ENCODE measurements at places on chromosomes 2 and 18.

DNA sequence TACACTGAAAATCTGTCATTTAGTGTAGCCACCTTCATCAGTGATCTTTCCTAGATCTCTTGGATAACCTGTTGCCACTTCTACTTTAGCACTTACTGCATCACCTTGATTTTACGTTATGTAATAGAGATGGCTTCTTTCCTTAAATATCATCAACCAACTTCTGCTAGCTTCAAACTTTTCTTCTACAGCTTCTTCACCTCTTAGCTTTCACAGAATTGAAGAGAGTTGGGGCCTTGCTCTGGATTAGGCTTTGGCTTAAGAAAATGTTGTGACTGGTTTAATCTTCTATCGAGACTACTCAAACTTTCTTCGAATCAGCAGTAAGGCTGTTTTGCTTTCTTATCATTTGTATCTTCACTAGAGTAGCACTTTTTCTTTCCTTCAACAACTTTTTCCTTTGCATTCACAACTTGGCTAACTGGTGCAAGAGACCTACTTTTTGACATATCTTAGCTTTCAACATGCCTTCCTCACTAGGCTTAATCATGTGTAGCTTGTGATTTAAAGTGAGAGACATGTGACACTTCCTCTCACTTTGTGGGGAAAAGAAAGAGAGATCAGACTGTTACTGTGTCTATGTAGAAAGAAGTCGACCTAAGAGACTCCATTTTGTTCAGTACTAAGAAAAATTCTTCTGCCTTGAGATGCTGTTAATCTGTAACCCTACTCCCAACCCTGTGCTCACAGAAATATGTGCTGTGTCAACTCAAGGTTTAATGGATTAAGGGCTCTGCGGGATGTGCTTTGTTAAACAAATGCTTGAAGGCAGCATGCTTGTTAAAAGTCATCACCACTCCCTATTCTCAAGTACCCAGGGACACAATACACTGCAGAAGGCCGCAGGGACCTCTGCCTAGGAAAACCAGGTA is 99.6 kb downstream of the ATL2 start:
- no peaks in the 10 kb centered on the region for H3K36me3 ChIP-seq
- no peak for DNase-seq
- no peaks in the 10 kb centered on the region for H3K4me1 ChIP-seq

DNA sequence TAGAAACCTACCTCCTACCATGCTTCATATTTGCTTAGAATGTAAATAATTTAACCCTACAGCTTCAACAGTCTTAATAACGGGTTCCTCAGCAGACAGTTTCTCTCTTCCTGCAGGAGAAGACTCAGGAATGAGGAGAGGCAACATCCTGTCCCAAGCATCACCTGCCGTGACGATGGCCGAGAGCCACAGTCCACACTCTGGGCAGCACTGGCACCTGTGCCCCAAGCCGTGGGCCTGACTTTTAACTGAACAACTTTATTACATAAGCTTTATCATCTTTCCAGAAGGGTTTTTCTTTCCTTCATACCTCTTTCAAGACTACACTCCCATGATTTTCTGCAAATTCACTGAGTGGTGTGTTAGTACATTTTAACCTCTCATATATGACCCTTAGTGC is 856.0 kb downstream of the GALR1 start:
- H3K27me3 ChIP-seq, result peaks cover 6% of the 10 kb centered on the region
- no peak for DNase-seq
- no peak overlapping the region for H3K4me3 ChIP-seq
- no peaks in the 10 kb centered on the region for H3K4me1 ChIP-seq

DNA sequence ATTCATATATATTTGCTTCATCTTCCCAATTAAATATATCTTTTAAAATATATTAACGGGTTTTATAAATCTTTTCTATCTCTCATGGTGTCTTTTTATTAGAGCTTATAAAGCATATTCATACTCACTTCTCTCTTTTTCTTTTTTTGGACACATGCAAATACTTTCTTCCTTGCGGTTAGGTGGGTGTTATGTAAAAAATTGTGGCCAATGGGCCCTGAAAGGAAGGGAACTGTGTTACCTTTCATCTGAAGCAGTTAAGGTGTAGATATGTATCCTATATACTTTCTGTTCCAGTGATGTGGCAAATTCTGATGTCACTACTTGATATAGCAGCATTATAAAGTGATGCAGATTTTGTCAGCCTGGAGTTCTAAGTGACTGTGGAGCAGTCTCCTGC is 714.5 kb downstream of the PLCL1 start:
- no peak overlapping the region for H3K27ac ChIP-seq
- no peaks in the 10 kb centered on the region for H3K4me1 ChIP-seq
- no peaks in the 10 kb centered on the region for H3K27me3 ChIP-seq
- no peaks in the 10 kb centered on the region for H3K36me3 ChIP-seq

- H3K4me1 ChIP-seq, result no peaks in the 10 kb centered on the region
- H3K27me3 ChIP-seq, result no peaks in the 10 kb centered on the region
- no peak for DNase-seq
- H3K36me3 ChIP-seq, result no peaks in the 10 kb centered on the region
- no peak overlapping the region for H3K27ac ChIP-seq
Observed at GRCh38 chr2:120924924-120925323, 189.3 kb downstream of the GLI2 start.

GRCh38 chr2:217996361-217996760 is 6.4 kb downstream of the TNS1 start:
- peaks cover 46% of the 10 kb centered on the region for H3K27me3 ChIP-seq
- H3K27ac ChIP-seq, result no peak overlapping the region
- no peaks in the 10 kb centered on the region for H3K36me3 ChIP-seq
- no peak for DNase-seq

DNA sequence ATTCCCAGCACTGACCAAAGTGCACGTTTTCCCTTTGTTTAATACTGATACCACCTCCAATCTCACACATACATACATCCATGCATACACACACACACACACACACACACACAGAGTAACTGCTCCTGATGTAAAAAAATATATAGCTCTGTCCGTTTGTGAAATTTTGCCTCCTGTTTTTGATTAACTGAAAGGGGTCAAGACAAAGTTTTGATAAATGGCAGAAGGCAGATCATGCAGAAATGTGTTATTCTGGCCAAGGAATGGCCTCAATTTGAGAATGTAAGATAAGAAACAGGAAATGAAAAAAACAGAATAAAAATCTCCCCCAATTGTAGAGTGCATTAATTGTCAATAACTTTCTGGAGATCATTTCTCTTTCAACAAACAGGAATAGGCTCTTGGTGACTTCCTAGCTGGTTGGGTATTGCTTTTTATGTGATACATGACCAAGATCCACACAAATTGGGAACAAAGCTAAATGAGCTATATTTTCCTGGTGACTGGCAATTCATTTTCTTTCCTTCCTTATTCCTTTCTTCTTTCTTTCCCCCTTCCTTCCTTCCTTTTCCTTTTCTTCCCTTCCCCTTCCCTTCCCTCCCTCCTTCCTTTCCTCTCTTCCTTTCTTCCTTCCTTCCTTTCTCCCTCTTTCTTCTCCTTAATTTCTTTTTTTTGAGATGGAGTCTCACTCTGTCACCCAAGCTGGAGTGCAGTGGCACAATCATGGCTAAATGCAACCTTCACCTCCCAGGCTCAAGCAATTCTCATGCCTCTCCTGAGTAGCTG is 88.9 kb upstream of the PMAIP1 start:
- no peaks in the 10 kb centered on the region for H3K36me3 ChIP-seq
- no peaks in the 10 kb centered on the region for H3K4me1 ChIP-seq
- H3K27me3 ChIP-seq, result no peaks in the 10 kb centered on the region
- no peak overlapping the region for H3K27ac ChIP-seq
- no peak overlapping the region for H3K4me3 ChIP-seq

DNA sequence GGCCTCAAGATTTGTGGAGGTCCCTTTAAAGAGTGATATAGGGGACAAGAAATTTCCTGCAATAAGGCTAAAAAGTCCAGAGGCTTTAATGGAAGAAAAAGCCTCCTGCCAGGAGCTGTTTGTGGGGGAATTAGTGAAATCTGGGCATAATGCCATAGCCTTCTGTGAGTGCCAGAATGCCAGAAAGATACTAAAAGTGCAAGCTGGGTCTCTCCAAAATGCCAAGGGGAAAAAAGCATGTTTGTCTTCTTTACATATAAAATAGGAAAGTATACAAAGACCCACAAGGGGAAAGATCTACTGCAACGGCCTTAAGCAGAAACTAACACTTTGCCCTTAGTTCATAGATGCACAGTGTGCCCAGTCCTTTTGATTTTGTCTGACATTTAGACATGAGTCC is 647.7 kb upstream of the ZNF804A start:
- no peak overlapping the region for H3K27ac ChIP-seq
- DNase-seq, result no peak
- no peaks in the 10 kb centered on the region for H3K36me3 ChIP-seq
- H3K4me1 ChIP-seq, result no peaks in the 10 kb centered on the region
- H3K27me3 ChIP-seq, result no peaks in the 10 kb centered on the region

DNA sequence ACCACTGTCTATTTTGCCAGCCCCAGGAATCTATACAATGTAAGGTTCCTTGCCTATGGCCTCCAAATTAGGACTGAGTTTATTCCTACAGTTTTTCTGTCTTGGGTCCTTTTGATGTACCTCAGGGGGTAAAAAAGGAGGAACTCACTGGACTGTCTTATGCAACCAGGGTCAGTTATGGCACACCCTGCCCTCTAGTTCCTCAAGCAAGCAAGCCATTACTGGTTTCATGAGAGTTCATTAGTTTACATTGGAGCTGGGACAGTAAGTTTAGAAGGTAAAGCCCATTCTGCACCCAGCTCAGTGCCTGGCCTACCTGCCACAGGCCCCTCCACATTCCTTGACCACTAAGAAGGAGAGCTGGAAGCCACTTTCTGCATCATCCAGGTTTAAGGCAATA is 68.7 kb upstream of the WIPF1 start:
- DNase-seq, result no peak
- peaks cover 9% of the 10 kb centered on the region for H3K4me1 ChIP-seq
- H3K27me3 ChIP-seq, result no peaks in the 10 kb centered on the region
- no peak overlapping the region for H3K4me3 ChIP-seq
- no peaks in the 10 kb centered on the region for H3K36me3 ChIP-seq
- no peak overlapping the region for H3K27ac ChIP-seq

- DNase-seq, result no peak
- no peak overlapping the region for H3K27ac ChIP-seq
- H3K4me3 ChIP-seq, result peak overlapping the region; percentile 77
Observed at GRCh38 chr2:183078163-183078463, 434 bp upstream of the DUSP19 start.

GRCh38 chr2:18262601-18263000 is 297.9 kb downstream of the RDH14 start:
- H3K27ac ChIP-seq, result no peak overlapping the region
- peaks cover 3% of the 10 kb centered on the region for H3K27me3 ChIP-seq
- no peaks in the 10 kb centered on the region for H3K36me3 ChIP-seq
- no peak overlapping the region for H3K4me3 ChIP-seq
- H3K4me1 ChIP-seq, result no peaks in the 10 kb centered on the region
- DNase-seq, result no peak

- no peak overlapping the region for H3K27ac ChIP-seq
- H3K4me3 ChIP-seq, result peak overlapping the region; percentile 85
- no peaks in the 10 kb centered on the region for H3K36me3 ChIP-seq
Observed at GRCh38 chr2:36355890-36356297, 316 bp downstream of the CRIM1 start.

DNA sequence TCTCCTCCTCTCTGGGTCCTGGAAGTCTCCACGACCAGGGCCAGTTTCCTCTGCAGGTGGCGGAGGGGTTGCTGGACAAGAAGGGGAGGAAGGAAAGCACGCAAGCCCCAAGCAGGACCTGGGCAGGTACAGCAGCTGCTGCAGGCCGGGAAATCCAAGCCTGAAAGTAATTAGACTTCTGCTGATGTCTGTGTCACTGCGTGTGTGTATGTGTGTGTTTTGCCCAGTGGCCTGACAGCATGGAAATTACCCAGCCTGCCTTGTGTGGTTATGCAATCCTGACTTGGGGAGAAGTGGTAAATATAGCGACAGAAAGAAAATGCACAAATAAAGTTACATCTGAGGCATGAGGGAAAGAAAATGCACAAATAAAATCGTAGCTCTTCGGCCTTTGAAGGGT is 121.8 kb upstream of the ZBTB14 start:
- H3K36me3 ChIP-seq, result no peaks in the 10 kb centered on the region
- H3K27me3 ChIP-seq, result peaks cover 11% of the 10 kb centered on the region
- H3K4me3 ChIP-seq, result no peak overlapping the region
- H3K27ac ChIP-seq, result no peak overlapping the region

DNA sequence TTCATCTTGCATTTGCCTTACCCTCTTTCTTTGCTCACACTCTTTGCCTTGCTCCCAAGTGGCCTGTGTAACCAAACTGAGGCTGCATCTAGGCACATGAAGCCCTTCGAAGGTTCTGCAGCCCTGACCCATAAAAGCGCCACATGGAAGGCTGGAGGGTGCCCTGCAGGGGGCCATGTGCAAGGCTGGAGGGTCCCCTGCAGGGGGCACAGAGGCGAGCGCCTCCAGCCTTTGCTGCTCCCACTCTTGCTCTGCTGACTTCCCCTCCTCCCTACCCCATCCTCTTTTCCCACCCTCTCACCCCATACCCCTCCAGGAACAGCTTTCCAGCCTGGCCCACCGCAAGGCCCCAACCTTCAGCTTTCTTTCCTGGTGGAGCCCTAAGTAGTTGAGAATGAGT is 317.3 kb downstream of the CELF4 start:
- H3K36me3 ChIP-seq, result no peaks in the 10 kb centered on the region
- no peak overlapping the region for H3K27ac ChIP-seq
- H3K27me3 ChIP-seq, result peaks cover 62% of the 10 kb centered on the region
- no peaks in the 10 kb centered on the region for H3K4me1 ChIP-seq

DNA sequence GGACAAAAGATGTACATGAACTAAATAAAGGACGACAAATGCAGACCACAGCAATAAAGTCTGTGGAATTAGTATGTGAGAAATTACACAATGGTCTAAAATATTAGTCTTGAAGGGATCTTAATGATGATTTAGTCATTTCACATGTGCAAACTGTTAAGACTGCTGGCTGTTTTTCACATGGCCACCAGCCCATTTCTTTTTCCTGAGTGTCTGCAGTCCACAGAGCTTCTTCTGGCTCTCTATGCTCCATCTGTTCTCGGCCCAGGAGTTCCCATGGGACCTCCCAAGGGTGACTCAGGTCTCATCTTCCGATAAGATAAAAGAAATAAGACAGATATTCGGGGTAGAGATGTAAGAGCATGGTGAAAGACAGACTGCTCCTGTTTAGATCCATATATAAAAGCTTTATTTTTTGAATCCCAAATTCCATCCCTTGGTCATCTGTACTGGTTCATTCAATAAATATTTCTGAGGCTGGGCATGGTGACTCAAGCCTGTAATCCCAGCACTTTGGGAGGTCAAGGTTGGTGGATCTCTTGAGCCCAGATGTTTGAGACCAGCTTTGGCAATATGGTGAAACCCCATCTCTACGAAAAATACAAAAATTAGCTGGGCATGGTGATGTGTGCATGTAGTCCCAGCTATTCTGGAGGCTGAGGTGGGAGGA is 20.1 kb downstream of the IL1RL1 start:
- no peaks in the 10 kb centered on the region for H3K36me3 ChIP-seq
- H3K27ac ChIP-seq, result no peak overlapping the region
- no peak for DNase-seq
- H3K4me3 ChIP-seq, result no peak overlapping the region
- H3K27me3 ChIP-seq, result no peaks in the 10 kb centered on the region

GRCh38 chr2:10285191-10285555 is 17.5 kb upstream of the HPCAL1 start:
- H3K36me3 ChIP-seq, result no peaks in the 10 kb centered on the region
- no peaks in the 10 kb centered on the region for H3K4me1 ChIP-seq

- DNase-seq, result no peak
- H3K27ac ChIP-seq, result no peak overlapping the region
- no peaks in the 10 kb centered on the region for H3K36me3 ChIP-seq
- no peaks in the 10 kb centered on the region for H3K4me1 ChIP-seq
- no peaks in the 10 kb centered on the region for H3K27me3 ChIP-seq
- H3K4me3 ChIP-seq, result no peak overlapping the region
Observed at GRCh38 chr2:123163398-123163797, 861.7 kb upstream of the CNTNAP5 start.

GRCh38 chr2:46857871-46858701 is 57.5 kb downstream of the MCFD2 start:
- H3K4me1 ChIP-seq, result no peaks in the 10 kb centered on the region
- no peaks in the 10 kb centered on the region for H3K36me3 ChIP-seq
- no peak overlapping the region for H3K27ac ChIP-seq
- DNase-seq, result no peak
